ENCODE measurements at places on chromosomes 11 and 22. TPM values are rescaled to one million over a fixed set of nuclear protein-coding genes. Genes with fewer than 3 reads are reported as not detected.

The NCF4 gene
- total RNA-seq: not detected

The MRGPRF gene
- 33.0 TPM for total RNA-seq

The DDX25 gene
- total RNA-seq: not detected

The SPDYC gene
- not detected for total RNA-seq

The SH3BP1 gene
- total RNA-seq: 4.9 TPM

The CD3E gene
- total RNA-seq: not detected

The NAV2 gene
- total RNA-seq: 11.5 TPM

The CFAP300 gene
- total RNA-seq: 7.8 TPM

The ADAMTS15 gene
- total RNA-seq: 47.6 TPM

The ZNF214 gene
- 4.7 TPM for total RNA-seq

The SLN gene
- not detected for total RNA-seq

The DGKZ gene
- total RNA-seq: 29.3 TPM

The TMEM132A gene
- total RNA-seq: 5.5 TPM

The CLNS1A gene
- 119 TPM for total RNA-seq

The OR5B21 gene
- not detected for total RNA-seq

The GLYAT gene
- not detected for total RNA-seq

The BLID gene
- 16.6 TPM for total RNA-seq

The RAB38 gene
- 5.9 TPM for total RNA-seq

The CECR2 gene
- total RNA-seq: under 0.01 TPM

The BCO2 gene
- 1.2 TPM for total RNA-seq

The FGF4 gene
- not detected for total RNA-seq

The MMP13 gene
- not detected for total RNA-seq

The MIAT gene
- 0.53 TPM for total RNA-seq
